Body of pancreas (tissue), 4 donors: ENCODE measurements at places on chromosomes 11 and 22. TPM values are rescaled to one million over a fixed set of nuclear protein-coding genes. Genes with fewer than 3 reads are reported as not detected.

DNA sequence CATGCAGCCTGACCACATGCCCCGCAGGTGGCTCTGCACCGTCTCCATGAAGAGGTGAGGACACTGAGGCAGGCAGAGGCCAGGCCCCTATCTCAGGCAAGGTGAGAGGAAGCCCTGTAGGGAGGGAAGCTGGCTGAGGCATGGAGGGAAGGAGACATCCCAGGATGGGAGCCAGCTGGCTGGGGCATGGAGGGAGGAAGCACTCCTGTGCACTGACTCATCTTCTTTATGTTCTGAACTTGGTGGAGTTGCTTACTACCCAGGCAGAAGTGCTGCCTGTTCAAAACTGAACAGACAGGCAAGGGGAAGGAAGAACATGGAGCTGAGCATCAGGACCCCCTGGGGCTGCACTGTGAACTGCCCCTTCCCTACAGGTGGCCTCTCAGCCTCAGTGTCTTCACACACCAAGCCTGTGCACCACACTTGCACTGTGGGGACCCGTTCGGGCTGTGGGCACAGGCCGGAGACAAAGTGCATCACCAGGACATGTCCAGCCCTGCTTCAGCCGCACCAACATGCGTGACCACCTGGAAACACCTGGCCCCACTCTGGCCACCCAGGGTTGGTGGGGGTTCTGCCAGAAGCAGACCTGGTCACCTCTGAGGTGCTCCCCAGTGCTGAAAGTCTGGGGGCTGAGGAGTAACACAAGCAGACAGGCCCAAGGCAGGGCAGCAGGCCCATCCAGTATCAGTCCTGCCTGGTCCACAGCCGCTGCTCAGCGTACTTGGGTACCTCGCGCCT lies 55.5 kb downstream of the DGCR2 start:
- no peak for DNase-seq
- peaks cover 22% of the 10 kb centered on the region for H3K4me1 ChIP-seq
- H3K27me3 ChIP-seq = no peaks in the 10 kb centered on the region
- peaks cover 21% of the 10 kb centered on the region for H3K36me3 ChIP-seq

- peak; percentile 37 for DNase-seq
- H3K4me1 ChIP-seq = peaks cover 46% of the 10 kb centered on the region
- H3K36me3 ChIP-seq = no peaks in the 10 kb centered on the region
- H3K27ac ChIP-seq = peak overlapping the region; percentile 99
Observed at GRCh38 chr11:34052608-34053160, 1.2 kb downstream of the CAPRIN1 start.

- no peak overlapping the region for H3K4me3 ChIP-seq
- peaks cover 16% of the 10 kb centered on the region for H3K4me1 ChIP-seq
- DNase-seq = peak; percentile 25
- H3K36me3 ChIP-seq = peaks cover 2% of the 10 kb centered on the region
- H3K27ac ChIP-seq = peak overlapping the region; percentile 2
Observed at GRCh38 chr11:62353841-62354240, 16.6 kb downstream of the ASRGL1 start.

DNA sequence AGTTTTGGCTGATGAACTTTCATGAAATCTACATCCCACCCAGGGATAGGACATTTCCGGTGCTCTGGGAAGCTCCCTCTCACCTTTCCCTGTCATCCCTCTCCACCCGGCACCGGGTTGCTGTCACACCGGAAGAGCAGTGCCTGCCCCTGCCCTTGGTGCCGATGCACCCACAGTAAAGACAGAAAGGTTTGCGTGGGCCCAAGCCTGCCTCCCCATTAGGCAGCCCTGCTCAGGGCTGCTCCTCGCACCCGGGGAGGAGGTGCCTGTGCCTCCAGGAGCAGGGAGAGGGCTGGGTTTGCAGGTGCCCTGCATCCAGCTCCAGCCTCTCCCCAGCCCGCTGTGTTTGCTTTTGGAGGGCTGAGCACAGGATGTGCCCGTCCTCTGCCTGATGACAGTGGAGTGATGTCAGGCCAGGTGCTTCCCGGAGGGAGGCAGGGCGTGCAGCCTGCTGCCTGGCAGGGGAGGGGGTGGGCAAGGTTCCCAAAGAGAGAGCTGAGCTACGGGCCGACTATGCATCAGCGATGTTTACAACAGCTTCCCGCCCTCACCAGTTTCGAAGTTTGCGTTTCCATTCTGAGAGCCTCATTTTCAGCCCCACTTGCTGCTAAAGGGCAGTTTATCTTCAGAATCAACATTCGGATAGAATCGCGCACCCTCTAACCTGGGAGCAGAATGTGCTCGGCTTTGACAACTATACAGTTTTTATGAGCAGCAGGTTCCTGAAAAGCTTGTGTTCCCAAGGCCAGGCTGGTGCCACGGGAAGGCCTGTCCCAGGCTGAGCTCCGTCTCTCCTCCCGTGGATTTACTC lies 83.2 kb upstream of the CLDN5 start:
- H3K36me3 ChIP-seq = no peaks in the 10 kb centered on the region
- DNase-seq = peak; percentile 63
- H3K4me1 ChIP-seq = no peaks in the 10 kb centered on the region
- no peak overlapping the region for H3K4me3 ChIP-seq
- peak overlapping the region; percentile 19 for H3K27ac ChIP-seq

DNA sequence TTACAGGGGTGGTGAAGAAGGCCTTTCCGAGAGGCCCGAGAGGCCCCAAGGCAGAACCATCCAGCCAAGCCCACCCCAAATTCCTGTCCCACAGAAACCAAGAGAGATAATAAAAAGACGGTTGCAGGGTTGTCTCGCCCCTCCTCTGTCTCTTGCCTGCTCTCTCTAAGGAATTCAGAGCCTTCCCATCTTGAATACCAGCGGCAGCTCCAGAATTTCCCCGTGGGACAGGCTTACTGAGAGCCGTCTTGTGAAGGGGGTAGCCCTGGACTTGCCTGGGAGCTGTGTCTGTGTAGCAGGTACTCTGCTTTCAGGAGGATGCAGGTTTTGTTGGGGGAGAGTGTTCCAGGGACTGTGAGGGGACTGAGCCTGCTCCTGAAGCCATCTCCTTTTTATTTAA lies 9.6 kb upstream of the EIF3D start:
- no peaks in the 10 kb centered on the region for H3K4me1 ChIP-seq
- H3K36me3 ChIP-seq = no peaks in the 10 kb centered on the region
- H3K4me3 ChIP-seq = no peak overlapping the region
- no peak for DNase-seq

DNA sequence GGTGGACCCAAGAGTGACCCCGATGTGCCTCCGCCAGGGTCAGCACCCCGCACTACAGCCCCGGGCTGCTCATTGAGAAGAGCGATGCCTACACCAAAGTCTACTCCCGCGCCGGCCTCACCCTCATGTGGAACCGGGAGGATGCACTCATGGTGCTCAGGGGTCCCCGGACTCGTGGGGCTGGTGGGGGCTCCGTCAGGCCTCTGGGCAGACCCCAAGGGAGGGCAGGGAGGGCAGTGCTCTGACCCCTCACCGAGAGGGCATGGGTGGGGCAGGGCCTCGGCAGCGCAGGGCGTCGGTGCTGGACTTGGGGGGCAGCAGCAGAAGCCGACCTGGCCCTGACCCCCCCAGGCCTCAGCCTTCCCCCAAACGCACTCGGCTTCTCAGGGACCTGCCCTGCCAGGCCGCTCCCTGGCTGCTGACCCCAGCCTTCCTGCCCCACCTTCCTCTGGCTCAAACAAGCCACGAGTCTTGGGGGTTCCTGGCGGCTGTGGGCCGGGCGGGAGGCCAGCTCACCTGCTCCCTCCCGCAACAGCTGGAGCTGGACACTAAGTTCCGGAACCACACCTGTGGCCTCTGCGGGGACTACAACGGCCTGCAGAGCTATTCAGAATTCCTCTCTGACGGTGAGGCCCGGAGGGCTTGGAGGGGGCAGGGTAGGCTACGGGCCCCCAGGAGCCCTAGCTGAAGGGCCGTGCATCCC lies 2.9 kb downstream of the MUC2 start:
- peaks cover 15% of the 10 kb centered on the region for H3K4me1 ChIP-seq
- no peak for DNase-seq
- H3K27ac ChIP-seq = no peak overlapping the region
- no peaks in the 10 kb centered on the region for H3K36me3 ChIP-seq
- H3K4me3 ChIP-seq = no peak overlapping the region

GRCh38 chr11:3103076-3103475 lies 45.9 kb upstream of the CARS1 start:
- H3K27ac ChIP-seq = no peak overlapping the region
- no peaks in the 10 kb centered on the region for H3K36me3 ChIP-seq
- DNase-seq = no peak
- no peaks in the 10 kb centered on the region for H3K27me3 ChIP-seq
- no peak overlapping the region for H3K4me3 ChIP-seq
- H3K4me1 ChIP-seq = no peaks in the 10 kb centered on the region

DNA sequence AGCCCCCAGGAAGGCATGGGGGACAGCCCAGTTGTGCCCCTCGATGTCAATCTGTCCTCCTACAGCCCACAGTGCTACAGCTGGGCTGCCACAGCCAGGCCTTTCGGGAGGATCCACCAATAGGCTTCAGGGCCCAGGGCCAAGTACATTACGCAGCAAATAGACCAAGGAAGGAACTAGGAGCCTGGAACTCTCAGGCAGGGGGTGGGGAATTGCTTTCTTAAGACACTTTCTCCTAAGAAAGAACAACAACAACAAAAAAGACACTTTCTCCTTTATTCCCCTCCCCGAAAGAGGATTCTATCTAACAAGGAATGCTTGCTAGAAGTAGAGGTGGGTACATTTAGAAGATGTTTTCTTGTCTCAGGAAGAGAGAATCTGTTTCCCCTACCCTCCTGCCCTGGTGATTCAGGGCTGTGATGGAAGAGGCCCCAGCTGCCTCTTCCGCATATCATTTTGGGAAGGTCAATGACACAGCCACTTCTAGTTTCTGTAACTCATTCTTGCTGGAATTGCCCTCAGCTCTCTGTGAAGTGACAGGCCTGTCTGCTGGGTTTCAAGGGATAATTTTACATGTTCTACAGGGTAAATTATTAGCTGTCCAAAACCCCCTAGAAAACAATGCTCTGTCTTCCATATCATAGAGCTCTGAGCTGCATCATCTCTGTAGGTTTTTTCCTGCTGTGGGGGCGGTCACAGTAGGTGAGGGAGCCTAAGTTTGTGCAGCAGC lies 6.0 kb upstream of the MALAT1 start:
- H3K36me3 ChIP-seq = no peaks in the 10 kb centered on the region
- H3K27ac ChIP-seq = peak overlapping the region; percentile 71
- DNase-seq = peak; percentile 81
- H3K4me3 ChIP-seq = no peak overlapping the region
- H3K4me1 ChIP-seq = peaks cover 93% of the 10 kb centered on the region

NCAPH2 gene
- 35.9 TPM for total RNA-seq

TMEM151A gene
- 1.6 TPM for total RNA-seq

NUDT8 gene
- total RNA-seq = 11.5 TPM

OR10D3 gene
- not detected for total RNA-seq

GLYATL2 gene
- total RNA-seq = not detected
